ENCODE measurements at places on chromosomes 2 and 18.

GRCh38 chr2:224261326-224261725 is 140.6 kb downstream of the FAM124B start:
- no peak for DNase-seq

GRCh38 chr2:152115952-152116351 is 17.1 kb upstream of the CACNB4 start:
- no peak for DNase-seq

DNA sequence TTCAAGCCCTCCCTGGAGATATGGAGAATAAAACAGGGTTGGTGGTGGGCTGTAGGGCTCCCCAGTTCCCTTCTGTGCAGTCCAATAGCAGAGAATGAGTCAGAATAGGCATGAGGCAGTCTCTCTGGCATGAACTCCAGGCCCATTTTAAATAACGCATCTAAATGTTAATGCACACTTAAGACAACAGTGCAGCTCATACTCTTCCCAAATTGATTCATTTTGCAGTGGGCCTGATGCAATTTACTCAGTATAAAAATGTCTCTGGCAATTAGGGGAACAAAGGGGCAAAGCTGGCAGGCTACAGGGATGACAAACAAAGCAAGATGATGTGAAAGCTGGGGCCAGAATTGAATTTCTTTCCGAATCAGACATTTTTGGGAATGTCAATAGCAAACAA is 402.8 kb downstream of the CLIP4 start:
- no peak for DNase-seq

- DNase-seq, result no peak
Observed at GRCh38 chr2:80531319-80531718, 226.8 kb upstream of the LRRTM1 start.

GRCh38 chr2:100736121-100736915 is 83.6 kb upstream of the NPAS2 start:
- no peak for DNase-seq

GRCh38 chr2:28980368-28981015 is 606 bp upstream of the TOGARAM2 start:
- DNase-seq, result no peak

- no peak for DNase-seq
Observed at GRCh38 chr18:75169411-75169810, 39.5 kb downstream of the PTGR3 start.

- DNase-seq, result no peak
Observed at GRCh38 chr2:172829229-172829628, 93.6 kb downstream of the RAPGEF4 start.

DNA sequence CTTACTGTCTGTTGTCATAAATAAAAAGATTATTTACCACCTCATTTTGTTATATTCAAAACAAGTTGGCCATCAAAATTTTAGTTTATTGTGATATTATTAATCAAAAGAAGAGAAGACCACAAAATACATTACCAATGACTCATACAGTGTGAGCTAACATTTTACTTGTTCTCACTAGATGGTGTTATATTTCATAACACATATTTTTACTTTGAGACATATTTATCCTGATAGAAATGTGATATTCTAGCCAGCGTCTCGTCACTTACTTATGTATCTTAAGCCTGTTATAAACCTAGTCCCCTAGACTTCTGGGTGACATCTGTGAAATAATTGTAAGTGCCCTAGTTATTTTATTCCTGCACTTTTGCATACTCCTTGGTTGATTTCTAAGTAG is 263.2 kb downstream of the CDH7 start:
- DNase-seq, result no peak

GRCh38 chr2:212227755-212228154 is 310.8 kb downstream of the ERBB4 start:
- DNase-seq, result no peak

DNA sequence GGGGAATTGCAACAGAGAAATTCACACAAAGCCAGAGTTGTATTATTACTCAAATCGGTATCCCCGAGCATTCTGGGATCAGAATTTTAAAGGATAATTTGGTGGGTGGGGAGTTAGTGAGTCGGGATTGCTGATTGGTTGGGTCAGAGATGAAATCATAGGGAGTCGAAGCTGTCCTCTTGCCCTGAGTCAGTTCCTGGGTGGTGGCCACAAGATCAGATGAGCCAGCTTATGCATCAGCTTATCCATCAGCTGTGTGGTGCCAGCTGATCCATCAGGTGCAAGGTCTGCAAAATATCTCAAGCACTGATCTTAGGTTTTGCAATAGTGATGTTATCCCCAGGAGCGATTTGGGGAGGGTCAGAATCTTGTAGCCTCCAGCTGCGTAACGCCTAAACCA is 34.3 kb upstream of the ITM2C start:
- no peak for DNase-seq

DNA sequence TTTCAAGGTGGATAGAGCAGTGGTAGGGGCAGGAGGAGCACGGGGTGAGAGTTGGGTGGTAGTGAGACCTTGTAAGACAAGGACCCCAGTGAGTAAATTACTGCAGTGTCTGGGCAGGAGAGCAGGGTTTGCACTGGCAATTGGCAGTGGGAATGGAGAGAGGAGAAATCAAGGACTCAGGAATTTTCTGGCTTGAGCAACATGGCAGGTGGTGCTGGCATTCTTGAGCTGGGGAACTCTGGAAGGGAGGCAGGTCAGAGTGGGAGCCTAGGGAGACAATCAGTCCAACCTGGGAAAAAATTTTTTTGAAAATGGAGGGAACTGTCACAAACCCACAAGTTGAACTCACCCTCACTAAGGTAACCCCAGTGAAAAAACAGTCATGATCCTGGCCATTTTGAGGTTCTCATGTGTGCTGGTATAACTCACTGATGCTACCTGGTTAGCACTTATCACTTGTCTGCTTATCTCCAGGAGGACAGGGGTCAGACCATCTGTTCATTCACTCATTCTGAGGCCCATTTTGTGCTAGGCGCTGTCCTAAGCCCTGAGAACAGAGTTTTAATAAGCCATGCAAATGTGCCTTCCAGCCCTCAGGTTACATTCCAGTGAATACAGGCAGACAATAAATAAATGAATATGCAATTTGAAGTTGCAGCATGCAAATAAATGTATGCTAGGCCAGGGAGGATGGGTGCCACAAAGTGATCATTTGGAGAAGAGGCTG is 92.2 kb upstream of the SEC11C start:
- DNase-seq, result no peak

GRCh38 chr2:8134985-8135682 is 546.7 kb upstream of the ID2 start:
- DNase-seq, result peak; percentile 36

DNA sequence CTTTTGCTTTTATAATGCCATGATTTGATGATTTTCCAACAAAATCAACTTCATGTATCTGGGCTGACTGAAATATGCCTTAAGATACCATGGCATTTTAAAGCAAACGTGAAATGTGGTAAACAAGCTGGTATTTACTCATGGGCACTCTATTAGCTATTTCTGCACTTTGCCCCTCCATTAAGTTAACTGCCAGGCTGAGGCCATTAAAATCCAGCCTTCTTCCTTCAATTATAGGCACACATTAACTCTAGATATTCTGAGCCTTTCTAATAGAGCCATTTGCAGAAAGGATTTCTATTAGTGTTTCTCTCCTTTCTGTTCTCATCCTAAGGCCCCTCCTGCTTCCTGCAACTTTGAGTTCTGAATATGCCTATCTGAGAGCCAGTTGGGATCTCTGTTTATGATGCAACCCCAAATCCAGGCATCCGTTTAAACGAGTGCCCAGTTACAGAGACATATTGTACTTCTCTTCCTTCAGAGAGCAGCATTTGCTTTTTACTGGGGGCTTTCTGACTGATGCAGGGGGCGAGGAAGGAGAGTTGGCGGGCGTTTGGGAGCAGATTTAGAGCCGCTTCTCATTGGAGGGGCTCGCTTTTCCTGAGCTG is 1.6 kb upstream of the KCNJ3 start:
- DNase-seq, result no peak

- DNase-seq, result no peak
Observed at GRCh38 chr2:121472470-121472993, 58.1 kb upstream of the RNU4ATAC start.

DNA sequence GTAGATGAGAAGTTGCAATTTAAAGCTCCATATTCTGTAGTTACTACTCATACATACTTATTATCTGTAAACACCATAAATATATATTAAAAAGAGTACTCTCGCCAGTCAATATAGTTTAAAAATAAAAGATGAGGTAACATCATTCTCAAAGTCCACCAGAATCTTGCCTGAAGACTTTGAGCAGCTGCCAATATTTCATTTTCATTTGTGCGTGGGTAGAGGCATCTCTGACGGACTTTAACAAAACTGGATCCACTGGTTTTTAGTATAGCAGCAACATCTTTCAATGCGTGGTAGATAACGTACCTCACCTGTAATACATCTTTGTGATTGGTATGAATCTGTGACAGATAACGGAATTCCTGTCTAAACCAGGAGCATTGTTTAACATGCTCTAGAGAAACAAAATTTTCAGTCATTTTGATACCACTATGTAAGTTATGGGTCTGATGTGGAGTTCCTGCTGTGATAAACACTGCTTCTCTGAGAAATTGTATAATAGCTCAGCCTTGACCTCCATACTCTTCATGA is 45.0 kb downstream of the WDR75 start:
- no peak for DNase-seq

DNA sequence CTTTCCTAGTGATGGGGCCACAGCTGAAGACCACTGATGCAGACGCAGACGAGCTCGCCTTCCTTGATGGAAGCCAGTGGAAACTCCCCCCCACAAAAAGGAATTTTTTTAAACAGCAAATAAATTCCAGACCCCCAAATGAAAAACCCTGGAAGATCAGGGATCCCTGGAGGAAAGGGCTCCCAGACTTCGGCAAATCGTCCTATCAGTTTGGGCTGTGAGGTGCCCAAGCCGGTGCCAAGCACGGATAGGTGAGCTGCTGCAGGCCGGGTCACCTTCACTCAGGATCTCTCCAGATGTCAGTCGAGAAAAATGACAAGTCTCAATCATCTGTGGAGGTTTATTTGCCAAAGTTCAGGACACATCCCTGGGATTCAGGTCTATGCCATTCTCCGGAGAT is 42.0 kb downstream of the RTP5 start:
- no peak for DNase-seq

GRCh38 chr2:20957788-20958525 is 85.9 kb downstream of the APOB start:
- DNase-seq, result no peak

DNA sequence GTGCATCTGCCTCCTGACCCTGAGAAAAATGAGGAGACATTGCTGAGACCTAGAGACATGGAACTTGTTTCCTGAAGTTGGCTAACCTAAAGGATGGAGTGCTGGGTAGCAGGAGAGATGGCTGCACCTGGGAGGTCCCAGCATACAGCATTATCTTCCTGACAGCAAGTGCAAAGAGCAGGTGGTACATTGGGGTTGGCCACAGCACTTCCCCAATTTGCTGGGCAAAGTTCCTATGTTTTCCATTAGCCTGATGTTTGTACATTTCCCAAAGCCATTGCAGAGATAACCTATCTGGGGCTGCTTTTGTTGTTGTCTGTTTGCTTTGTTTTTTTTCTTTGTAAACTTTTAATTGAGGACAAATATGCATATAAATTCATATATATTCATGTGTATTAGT is 296.7 kb downstream of the HRH4 start:
- no peak for DNase-seq

- DNase-seq, result peak; percentile 58
Observed at GRCh38 chr18:51195451-51196117, 1.9 kb downstream of the MEX3C start.

DNA sequence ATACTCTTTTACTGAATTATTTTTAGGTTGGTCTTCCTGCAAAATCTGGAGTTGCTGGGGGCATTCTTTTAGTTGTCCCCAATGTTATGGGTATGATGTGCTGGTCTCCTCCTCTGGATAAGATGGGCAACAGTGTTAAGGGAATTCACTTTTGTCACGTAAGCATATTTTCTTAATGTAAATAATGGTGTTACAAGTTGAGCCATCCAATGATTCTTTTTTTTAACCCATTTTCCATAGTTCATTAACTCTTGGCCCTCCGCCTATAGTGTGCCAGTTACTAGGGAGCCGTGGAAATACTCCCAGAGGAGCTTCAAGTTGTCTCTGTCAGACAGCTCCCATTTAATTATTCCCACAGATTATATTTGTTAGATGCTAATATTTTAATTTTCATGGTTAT is 49.8 kb downstream of the GLS start:
- DNase-seq, result no peak

GRCh38 chr2:35023545-35023944 is 1332.0 kb upstream of the CRIM1 start:
- no peak for DNase-seq

DNA sequence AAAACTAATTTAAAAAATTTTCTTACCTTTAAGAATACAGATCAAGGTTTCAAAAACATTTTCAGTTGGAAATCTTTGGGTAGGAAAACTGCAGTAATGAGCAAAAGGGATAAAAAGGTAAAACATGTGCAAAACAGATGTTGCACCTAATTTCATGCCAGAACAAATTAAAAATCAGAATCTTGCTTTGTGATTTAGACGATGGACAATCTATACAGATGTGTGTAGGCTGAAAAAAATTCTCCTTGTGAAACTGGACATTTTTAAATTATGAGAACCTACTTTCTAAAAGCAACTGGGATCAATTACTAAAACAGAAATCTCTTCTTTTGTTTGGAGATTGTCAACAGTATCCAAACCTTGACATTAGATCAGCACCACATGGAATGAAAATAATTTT is 183.2 kb upstream of the ITGA4 start:
- DNase-seq, result no peak

DNA sequence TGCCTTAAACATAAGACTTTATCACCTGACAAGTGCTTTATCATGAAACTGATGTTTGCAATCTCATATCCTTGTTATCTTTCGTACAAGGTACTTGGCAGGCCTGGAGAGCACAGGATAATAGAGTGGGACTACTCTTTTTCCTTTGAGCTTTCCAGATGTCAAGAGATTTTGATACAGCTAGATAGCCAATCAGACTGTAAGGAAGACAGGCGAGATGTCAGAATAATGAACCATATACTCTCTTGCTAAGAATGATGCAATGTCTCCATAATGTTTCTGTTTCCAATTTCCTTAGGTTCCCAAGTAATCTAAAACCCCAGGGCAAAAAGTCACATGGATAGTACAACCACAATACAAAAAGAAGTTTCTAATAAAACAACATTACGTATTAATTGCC is 313.1 kb downstream of the PDE11A start:
- DNase-seq, result no peak

DNA sequence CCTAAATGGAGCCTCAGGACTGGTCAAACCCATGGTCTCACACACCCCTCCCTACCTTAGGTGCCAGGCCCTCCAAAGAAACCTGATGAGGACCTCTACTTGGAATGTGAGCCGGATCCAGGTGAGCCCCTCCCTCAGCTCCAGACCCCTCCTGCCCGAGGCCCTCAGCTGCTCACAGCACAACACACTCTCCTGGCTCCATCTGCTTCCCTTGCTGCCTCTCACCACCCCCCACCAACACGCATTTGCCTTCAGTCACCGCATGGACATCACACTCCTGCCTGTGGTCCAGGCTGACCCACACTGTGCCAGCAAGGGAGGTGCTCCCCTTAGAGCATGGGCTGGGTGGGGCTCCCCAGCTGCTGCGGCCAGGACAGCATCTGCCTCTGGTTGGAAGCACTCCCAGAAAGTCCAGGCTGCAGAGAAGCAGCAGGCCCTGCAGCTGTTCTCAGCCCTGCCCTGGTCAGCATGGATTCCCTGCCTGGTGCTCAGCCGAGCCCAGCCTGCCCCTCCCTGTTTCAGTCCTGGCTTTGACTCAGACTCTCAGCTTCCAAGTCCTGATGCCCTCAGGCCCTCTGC is 15.1 kb downstream of the SH2D6 start:
- DNase-seq, result peak; percentile 63

- no peak for DNase-seq
Observed at GRCh38 chr2:191664823-191665677, 12.9 kb upstream of the NABP1 start.
